RPMI7951 (cell line): ENCODE measurements at places on chromosomes 7 and 10.

GRCh38 chr7:86913709-86914108, 145.7 kb downstream of the ELAPOR2 start:
- DNase-seq = peak; percentile 32

DNA sequence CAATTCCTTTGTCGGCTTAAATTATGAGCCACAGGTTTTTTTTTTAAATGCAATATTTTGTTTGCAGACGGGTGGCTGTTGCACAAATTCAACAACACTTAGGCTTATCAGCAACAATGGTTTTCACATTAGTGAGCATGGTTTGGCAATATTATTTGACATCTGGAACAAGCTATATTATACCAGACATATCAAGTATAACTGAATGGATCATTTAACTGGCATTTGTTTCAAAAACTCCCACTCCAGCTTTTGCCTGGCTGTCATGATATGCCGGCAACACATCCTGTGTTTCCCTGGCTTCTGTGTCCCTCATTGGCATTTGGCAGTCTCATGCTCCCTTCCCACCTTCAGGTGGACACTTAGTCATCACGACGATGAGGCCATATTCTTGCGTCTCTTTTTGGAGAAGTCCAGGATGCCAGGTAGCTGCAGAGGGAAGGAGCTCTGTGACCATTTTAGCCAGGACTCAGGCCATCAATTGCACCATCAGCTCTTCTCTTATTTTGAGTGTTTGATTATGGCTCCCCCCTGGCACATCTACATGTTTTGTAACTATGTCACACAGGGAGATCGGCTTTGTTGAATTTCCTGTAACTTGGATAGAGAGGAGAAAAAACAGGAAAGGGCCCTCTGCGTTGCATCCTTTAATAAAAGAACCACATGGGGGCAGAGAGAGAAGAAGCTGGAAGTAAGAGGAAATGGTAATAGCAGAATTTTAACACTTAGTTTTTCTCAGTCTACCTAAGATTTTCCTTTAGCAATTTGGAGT, 413.9 kb downstream of the LRMDA start:
- DNase-seq = no peak

GRCh38 chr7:43528576-43529354, 54.1 kb upstream of the STK17A start:
- DNase-seq = no peak

GRCh38 chr7:158574308-158575036, 13.2 kb downstream of the PTPRN2 start:
- DNase-seq = no peak

DNA sequence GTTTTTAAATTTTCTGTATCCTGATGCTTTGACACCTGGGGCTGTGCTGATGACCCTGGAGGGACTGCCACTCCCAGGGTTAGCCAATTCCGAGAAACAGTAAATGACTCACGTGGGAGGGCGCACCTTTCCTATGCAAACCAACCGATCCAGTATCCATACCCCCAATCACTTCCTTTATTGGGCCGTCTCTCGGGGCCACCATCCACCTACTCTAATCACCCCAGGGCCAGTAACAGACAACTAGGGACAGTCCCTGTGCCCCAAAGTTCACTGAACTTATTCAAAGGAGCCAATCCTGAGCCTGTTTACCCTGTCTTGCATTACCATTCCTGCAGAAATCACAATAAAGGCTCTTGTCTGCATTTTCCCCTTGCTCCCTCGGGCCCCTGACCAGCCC, 6.6 kb upstream of the LGI1 start:
- no peak for DNase-seq

DNA sequence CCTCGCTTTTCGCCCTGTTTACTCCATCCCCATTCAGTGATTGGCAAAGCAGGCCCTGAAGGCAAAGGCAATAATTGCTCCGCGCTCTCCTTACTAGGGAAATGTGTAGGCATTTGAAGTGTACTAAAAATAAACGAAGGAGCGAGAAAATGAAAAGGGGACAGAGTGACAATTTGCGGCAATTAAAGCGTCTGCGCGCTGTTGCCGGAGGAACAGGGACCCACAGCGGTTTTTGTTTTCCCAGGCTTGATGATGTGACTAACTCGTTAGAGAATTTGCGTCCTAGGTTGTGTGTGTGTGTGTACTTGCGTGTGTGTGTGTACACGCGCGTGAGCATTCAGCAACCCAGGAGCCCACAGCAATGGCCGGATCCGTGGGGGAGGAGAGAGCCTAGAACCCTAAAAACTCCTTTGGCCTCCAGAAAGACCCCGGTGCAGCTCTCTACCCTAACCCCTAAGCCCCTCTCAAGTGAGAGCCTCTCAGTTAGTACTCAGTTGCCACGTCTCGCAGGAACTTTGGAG, 7.8 kb upstream of the DLX6 start:
- DNase-seq = no peak

DNA sequence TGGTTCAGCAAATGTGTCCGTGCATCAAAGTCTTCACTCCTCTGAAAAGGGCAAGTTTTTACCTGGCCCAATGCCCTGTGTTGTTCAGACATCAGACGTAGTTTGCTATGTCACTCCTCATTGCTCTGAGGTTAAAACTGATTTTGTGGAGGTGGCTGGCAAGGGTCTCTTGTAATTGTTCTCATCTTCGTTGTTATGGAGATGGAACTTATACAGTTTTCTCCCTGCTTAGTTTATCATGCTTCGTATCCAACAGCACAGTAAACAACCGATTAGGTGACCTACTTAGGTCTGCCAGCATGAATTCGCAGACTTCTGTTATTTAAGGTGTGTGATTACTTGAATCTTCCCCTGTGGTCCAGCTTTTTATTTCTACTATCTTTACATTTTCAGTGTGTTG, 274.1 kb upstream of the SMIM30 start:
- no peak for DNase-seq

- no peak for DNase-seq
Observed at GRCh38 chr7:142647749-142648148, 101.5 kb upstream of the PRSS1 start.

DNA sequence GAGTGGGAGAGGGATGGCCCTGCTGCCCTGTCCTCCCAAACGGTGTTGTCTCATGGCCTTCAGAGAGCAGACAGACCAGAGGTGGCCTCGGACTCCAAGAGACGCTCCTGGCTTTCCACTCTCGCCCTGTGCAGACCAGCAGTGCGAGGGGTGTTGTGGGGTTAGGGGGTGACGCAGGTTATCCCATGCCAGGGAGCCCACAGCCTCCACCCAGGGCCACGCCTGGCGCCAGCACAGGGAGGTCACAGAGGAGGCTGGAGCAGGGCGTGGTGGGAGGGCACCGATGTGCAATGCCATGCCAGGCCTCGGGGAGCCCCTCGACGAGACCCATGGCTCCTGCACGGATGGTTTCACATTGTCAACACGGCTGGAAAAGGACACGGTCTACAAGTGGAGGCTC, 52.1 kb downstream of the INPP5A start:
- DNase-seq = no peak

GRCh38 chr7:7565746-7566650, 686 bp upstream of the MIOS start:
- DNase-seq = no peak

DNA sequence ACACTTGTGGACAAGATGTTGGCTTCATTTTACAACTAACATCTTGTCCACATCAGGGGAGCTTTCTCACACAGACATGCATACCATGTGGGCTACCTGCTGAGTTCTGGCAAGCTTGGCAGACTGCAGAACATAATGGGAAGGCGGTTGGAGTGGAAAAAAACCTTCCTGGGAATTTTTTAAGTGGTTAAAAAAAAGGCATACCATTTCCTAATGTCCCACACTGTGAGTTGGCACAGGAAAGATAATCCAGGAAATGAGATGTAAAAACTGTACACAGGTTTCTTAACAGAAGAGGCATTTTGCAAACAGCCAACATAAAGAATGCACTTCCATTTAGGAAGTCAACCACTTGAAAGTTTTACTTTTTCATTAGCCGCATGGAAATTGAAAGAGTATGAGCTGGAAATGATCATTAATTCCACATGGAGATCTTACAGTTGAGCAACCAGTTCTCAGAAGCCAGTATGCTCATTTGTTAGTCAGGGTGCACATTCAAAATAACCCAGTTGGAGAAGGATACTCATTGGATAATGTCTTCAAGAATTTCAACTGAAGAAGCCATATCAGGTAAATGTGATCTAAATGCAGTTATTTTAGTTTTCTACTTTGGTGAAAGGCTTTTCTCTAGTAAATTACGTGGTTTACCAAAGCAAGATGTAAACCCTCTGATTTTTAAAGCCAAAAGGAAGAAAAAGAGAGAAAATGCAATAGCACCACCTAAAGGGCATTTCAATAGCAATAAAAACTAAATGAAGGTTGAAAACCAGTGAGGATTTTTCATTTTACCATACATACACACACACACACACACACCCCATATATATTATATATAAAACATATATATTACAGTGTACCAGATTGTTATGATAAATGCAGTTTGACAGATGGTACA, 194.0 kb downstream of the TAX1BP1 start:
- peak; percentile 48 for DNase-seq
